ENCODE measurements at places on chromosomes 16 and 17.

GRCh38 chr17:52138350-52138749, 20.2 kb downstream of the CA10 start:
- DNase-seq: no peak

GRCh38 chr16:86432691-86433090, 77.6 kb upstream of the FOXF1 start:
- DNase-seq: no peak

DNA sequence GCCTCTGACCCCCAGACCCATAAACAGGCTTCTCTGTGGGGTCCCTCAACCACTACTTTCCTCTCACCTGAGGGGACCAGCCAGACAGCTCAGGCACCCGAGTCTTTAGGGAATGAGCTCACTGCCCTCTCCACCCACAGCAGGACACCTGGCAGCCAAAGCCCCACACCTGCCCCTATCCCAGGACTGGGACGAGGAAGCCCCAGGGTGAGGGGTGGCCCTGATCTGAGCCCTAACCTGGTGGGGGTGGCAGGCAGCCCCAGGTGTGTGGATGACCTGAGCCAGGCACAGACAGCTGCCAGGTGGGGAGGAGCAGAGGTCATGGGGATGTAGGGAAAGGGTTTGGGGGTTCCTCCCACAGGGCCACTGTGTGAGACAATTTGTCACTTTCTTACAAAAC, 1.7 kb upstream of the TEX19 start:
- no peak for DNase-seq

- peak; percentile 68 for DNase-seq
Observed at GRCh38 chr17:35433075-35433894, 985 bp upstream of the SLFN12 start.

DNA sequence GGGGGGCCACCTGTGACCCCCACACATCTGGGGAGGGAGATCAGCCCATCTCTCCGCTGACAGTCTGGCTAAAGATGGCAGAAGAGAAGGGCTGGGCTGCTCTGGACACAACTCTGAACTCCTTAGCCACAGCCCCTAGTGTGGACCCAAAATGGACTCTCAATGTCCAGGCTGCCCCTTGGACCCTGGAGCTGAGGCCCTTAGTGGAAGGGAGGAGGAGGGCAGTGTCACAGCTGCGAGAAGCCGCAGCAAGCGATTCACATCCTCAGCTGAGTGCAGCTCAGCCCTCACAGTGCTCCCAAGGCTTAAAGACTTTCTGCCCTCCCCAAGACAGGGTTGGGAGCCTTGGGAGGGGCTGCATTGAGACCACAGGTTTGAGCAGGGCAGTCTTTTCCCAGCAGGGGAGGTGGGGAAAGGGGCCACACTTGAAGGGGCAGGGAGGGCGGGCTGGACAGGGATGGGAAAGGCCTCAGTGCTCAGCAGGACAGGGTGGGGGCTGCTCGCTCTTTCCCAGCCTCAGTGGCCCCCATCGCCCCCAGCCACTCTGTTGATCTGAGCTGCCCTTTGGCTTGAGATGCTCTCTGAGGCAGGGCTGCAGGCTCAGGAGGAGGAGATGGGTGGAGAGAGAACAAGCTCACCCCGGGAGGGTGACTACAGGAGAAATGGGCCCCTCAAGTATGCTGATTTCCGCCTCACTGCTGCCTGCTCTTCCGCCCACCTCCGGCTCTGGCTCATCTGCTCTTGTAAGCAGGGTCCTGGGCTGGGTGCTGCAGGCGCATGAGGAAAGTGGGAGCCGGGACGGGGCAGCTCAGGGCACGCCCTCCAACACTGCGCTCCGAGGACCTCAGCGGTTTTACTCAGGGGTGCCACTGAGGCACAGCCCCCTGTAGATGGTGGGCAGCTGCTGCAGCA, 50.9 kb upstream of the MTSS2 start:
- peak; percentile 36 for DNase-seq

- DNase-seq: no peak
Observed at GRCh38 chr16:84308120-84308519, 13.4 kb downstream of the WFDC1 start.

DNA sequence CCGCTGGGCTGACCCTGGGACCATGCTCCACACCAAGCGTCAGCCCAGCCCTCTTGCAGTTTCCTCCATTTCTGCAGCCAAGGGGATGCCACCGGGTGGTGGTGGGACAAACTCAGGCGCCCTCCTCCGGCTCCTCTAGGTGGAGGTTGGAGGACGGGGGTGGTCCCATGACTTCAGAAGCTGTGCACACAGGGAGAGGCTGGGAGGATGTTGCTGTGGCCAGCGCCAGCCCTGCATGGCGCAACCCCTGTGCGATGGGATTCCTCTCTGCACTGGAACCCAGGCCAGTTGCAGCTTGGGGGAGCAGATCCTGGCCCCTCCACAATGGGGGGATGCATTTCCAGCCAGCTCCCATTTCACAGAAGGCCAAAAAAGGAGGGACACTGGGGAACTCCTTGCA, 246.5 kb downstream of the C16orf95 start:
- DNase-seq: no peak

DNA sequence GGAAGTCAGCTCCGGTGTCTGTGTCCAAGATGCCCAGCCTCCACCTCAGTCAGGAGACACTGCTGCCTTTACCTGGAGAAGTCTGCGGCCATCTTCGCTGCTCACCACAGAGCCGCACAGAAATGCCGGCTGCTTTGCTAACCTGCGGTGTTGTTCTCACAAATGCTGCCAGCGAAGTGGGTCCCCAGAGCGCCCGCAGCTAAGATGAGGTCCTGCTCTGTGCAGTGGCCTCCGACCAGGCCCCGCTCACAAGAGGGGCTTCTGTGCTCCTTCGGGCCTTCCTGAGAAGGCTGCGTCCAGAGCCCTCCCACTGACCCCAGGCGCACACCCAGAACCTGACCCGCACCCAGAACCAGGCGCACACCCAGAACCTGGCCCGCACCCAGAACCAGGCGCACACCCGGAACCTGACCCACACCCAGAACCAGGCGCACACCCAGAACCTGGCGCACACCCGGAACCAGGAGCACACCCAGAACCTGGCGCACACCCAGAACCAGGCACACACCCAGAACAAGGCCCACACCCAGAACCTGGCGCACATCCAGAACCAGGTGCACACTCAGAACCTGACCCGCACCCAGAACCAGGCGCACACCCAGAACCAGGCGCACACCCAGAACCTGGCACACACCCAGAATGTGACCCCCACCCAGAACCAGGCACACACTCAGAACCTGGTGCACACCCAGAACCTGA, 51.5 kb upstream of the FASN start:
- no peak for DNase-seq

- no peak for DNase-seq
Observed at GRCh38 chr16:14050291-14051027, 20.7 kb upstream of the MRTFB start.

DNA sequence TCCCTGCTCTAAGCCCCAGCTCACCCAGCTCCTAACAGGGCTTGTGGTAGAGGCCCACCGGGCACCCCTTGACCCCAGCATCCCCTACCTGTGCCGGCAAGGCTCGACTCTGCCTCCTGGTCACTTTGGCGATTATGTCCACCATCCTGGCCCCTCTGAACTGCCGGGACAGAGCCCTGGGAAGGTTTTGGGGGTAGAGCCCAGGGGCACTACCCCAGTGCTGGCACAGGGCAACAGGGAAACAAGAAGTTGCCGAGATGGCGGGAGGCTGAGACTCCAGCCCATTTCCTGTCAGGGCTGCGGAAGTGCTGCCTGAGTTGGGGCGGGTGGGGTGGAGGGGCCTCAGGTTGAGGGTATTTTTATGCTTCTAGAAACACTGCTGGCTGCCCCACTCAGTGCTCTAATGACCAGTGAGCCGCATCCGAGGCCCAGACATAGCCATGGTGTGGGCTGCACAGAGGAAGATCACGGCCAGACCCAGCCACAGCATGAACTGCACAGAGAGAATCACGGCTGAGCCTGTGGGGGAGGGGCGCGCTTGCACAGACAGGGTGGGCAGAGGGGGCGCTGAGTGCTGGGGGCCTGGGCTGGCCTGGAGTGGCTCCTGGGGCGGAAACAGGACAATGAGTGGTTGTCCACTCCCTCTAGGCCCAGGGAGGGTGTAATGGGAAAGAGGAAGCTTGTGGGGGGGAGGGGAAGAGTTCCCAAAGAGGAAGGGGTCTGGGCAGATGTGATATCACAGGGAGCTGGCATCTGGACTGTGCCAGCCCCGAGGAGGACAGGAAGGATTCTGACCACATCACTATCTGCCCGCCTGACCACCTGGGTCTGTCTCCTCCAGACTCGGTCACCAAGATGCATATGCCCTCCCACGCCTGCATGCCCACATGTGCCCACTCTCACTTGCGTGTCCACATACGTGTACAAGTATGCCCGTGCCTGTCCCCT, 22.3 kb downstream of the ARHGAP27 start:
- peak; percentile 71 for DNase-seq

DNA sequence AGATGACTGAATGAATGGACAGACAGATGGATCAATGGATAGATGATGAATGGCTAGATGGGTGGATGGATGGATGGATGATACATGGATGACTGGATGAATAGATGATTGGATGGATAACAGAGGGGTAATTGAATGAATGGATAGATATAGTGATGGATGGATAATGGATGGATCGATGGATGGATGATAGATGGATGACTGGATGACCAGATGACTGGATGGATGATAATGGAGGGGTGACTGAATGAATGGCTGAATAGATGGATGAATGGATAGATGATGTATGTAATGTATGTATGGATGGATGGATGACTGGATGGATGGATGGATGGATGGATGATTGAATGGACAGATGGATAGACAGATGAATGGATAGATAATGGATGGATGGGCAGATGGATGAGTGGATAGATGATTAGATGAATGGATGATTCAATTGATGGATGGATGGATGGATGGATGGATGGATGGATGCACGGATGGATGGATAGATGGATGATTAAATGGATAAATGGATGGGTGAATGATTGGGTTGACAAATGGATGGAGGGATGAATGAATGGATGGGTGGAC, 87.7 kb downstream of the CDYL2 start:
- no peak for DNase-seq

DNA sequence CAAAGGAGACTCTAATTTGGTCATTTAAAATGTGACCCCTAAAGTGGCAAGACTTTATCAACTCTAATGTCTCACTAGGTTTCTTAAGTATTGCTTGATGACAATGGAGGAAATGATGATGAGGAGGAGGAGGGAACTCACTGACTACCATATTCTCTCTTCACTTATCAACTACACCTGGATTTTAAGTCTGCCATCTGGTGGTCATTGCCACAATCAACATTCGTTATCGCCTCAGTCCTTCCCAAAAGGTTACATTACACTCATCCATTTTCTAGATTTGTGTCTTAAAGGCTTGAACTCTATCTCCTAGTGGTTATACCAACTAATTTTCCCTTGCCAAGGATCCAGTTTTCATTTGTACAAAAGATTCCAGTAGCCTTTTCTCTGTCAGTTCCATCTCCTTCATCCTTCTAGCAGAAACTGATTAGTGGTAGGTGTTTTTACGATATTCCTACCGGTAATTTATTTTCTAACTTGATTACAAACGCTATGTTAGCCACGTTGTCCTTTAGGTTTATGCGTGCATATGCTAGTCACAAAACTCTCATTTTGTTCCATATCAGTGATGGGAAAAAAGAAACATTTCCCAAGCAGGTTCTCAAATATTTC, 114.6 kb upstream of the NOG start:
- DNase-seq: peak; percentile 30

- DNase-seq: no peak
Observed at GRCh38 chr16:74997042-74997491, 1.8 kb upstream of the ZNRF1 start.

GRCh38 chr17:66711401-66711800, 123.5 kb upstream of the CACNG5 start:
- DNase-seq: no peak

DNA sequence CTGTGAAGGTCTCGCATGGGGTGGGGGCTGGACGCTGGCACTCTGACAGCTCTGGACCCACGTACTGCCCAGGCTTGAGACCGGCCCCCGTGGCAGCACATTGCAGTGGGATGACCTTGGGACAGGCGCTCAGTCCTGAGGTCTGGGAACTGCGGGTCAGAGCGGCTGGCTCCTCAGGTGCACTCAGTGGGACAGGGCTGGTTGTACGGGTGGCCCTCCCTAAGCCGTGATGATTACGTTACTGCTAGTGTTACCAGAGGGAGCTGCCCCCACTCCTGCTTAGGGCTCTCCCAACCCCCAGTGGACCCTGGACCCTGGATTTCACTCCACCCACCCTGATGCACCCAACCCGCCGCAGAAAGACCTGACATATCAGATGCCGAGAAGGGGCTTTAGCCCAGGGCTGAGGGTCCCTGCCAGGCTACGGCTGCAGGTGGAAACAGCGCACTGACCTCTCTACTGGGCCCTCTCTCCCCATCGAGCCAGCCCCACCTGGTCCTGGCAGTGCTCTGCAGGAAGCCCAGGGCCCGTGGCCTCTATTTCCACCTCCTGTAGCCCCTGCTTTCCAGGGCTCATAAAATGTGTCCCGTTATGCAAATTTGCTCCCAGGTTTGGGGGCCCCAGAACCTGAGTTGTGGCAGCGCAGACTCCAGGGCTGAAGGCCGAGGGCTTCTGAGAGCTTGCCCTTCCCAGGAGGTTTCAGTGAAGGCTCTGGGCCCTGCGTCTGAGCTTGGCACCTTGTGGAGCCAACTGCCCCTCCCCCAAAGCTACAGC, 77.2 kb downstream of the RTN4RL1 start:
- DNase-seq: no peak

GRCh38 chr16:88732172-88732960, 26.1 kb downstream of the CTU2 start:
- no peak for DNase-seq

GRCh38 chr17:73156166-73156840, 8.5 kb upstream of the SSTR2 start:
- peak; percentile 65 for DNase-seq

DNA sequence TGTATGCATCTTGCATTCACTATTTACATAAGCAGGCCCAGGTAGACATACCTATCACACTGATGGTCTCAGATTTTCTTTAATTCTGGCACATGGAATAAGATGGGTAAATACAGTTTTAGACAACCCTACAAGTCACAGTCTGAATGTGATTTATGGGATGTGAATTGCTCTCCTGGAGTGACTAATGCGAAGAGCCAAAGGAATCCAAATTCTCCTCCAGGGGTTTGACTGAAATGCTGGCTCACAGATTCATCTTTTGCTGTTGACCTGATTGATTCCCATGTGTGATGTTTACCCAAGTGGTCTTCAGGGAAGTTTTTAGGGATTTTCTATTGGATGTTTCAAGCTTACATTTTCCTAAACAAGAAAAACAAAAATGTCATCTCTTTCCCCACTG, 277.9 kb upstream of the MON1B start:
- DNase-seq: no peak

GRCh38 chr16:31214708-31215286, 878 bp downstream of the TRIM72 start:
- no peak for DNase-seq

GRCh38 chr16:747978-748746, 7.4 kb upstream of the CIAO3 start:
- DNase-seq: no peak

All from activated CD4-positive, alpha-beta T cell treated with anti-CD3 and anti-CD28 coated beads, Interleukin-2, amount 10 ng/mL, durations not matched to agents 7 days and 5 days (primary cell).